ENCODE measurements at places on chromosomes 16 and 17.

DNA sequence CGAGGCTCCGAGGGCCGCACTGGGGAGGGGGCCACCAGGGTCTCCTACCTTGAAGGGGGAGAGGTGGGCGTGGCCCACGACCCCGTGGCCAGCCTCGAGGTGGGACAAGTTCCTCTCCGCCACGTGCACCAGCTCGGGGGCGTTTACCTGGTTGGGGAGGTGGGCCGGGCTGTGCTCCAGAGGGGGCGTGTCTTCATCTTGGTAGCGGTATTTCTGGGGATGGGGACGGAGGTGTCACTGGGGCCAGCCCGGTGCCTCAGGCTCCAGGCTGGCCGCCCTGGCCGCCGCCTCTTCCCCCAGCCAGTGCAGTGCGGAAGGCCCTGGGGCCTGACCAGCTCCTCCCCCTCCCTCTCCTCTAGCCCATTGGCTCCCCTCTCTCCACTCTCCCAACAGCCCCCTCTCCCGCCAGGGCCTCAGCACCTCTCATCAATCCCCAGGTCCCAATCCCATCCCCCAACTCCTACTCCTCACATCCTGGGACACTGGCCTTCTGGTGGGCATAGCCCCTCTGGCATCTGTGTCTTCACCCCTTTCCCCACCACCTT is 11.5 kb downstream of the DLG4 start:
- no peak for DNase-seq

- no peak for DNase-seq
Measured at GRCh38 chr17:61908292-61909037, 19.3 kb downstream of the INTS2 start.

DNA sequence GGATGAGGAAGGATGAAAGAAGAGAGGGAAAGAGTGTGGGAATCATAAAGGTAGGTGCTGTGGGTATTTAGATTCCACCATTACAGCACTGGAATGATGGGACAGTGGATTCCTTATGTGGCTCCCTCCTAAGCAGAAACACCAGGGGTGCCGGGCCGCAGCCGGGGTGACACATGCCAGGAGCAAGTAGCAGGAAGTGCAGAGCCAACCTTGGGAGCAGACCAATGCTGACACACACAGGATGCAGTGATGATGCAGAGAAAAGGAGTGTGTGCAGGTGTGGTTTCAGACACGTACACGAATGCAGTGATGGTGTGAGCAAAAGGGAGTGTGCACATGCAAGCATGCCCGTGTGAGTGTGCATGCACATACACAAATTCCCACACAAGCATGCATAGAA is 338.0 kb downstream of the SLC39A11 start:
- DNase-seq = no peak

DNA sequence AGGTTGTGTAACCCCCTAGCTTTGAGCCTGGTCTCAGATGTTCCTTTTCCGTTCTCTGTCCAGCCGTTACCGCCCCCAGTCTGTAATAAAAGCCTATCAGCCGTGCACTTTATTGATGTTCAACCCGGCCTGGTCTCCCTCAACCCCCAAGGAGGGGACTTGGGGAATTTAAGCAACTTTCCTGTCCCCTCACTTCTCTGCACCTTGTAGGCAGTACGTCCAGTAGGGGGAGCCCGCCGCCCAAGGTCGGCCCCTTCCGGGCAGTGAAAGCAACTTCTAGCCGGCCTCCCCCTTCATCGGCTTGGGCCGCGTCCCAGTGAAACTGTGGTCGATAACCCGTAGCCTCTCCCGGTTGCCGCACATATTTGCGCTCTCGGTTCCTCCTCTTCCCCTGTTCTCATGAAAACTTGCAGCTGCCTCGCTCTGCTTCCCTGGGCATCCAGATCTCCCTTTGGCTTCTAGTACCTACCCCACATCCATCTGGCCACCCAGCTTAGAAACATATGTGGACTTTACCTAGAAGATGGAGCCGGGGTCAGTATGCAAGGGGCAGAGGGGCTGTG is 7.9 kb downstream of the PNPO start:
- peak; percentile 53 for DNase-seq

- no peak for DNase-seq
Measured at GRCh38 chr16:23391381-23392222, 61.4 kb downstream of the COG7 start.

GRCh38 chr17:45852535-45853297 is 8.0 kb downstream of the SPPL2C start:
- DNase-seq = peak; percentile 77

DNA sequence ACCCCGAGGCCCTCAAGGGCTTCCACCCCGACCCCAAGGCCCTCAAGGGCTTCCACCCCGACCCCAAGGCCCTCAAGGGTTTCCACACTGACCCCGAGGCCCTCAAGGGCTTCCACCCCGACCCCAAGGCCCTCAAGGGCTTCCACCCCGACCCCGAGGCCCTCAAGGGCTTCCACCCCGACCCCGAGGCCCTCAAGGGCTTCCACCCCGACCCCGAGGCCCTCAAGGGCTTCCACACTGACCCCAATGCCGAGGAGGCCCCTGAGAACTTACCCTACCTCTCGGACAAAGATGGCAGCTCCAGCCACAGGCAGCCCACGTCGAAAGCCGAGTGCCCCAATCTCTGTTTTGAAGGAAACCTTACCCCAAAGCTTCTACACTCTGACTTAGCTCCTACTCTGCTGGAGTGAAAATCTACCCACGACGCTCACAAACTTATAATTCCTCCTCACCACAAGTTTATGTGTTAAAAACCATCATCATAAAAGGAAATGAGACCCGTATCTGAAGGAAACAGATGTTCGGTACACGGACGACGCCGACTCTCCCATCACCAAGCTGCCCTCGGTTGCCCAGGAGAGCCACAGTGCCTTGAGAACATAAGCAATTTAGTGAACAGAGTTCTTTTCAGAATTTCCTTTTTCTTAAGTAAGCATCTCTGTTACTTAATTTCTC is 61.2 kb upstream of the RPH3AL start:
- DNase-seq = no peak

GRCh38 chr16:9885467-9885866 is 296.8 kb downstream of the GRIN2A start:
- no peak for DNase-seq

- no peak for DNase-seq
Measured at GRCh38 chr17:39410279-39410678, 8.9 kb upstream of the FBXL20 start.

DNA sequence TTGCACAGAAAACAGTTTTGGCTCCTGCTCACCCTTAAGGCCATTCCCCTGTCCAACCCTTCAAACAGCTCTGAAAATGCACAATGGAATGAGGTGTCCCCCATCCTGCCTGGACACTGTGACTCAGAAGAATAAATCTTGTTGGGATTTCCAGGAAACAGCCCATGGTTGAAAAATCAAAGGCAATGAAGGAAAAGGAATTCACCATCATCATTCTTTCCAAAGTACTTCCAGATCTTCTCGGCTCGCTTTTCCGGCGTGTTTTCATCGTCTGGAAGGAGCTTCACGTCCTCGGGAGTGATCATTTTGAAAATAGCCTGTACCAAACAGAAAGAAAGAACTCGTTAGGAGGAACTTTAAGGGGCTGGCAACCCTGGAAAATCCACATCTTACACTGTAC is 4.3 kb downstream of the RCVRN start:
- DNase-seq = no peak

DNA sequence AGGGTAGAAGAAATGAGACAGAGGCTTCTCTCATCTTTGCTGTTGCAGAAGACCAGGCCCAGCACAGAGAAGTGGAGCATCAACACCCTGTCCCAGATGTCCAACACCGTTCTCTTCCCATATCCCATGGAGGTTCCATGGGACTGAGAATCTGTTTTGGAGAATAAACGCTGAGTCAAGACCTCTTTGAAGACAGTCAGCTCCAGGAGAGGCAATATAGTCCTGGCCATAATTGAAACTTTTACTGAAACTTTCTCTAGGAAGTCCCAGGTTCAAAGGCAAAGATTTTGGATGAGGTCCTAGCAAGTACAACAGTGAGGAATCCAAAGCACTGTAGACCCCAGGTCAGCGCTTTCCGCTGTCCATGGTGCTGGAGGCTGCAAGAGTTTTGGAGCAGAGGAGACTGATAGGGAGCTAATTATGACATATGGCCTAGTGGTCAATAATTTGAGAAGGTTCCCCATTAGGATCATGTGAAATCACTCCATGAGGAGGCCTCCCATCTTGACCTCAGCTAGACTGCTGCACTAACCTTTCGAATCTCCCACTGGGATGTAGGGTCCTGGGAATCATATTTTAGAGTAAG is 36.0 kb downstream of the OSBPL7 start:
- no peak for DNase-seq

DNA sequence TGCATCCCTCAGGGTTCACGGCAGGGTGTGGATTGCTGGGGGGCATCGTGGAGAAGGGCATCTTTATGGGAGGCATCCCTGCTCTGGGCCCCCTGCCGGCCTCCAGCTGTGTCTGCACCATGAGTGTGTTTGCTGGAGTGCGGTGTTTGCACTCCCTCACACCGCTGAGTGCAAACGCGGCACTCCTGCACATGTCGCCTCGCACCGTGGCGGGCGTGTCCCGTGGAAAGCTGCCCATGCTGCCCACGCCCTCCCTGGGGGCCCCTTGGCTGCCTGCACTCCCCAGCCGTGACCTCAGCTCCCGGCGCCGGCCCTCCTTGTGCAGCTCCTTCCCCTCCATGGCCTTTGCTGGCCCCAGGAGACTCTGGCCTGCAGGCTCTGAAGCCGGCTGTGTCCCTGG is 74.6 kb upstream of the ZNF750 start:
- DNase-seq = no peak

- no peak for DNase-seq
Measured at GRCh38 chr16:83785455-83785854, 22.3 kb upstream of the HSBP1 start.

DNA sequence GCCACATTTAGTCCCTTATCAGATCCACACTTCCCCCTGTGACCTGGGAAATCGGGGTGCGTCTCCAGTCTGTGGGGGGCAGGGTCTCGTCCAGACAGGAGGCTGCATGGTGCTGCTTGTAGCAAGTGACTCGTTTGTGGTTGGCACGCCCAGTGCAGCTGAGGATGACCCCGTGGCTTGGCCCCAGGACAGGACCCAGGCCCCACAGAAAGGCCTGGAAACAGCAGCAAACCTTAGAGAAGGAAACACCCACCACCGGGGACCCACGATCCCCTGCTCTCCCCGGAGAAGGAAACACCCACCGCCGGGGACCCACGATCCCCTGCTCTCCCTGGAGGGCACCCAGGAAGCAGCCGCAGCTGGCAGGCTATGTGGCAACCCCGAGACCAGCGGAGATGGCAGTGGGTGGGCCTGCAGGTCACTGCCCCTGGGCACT is 8.2 kb upstream of the C16orf95 start:
- no peak for DNase-seq

GRCh38 chr17:79629548-79630049 is 18.7 kb upstream of the RBFOX3 start:
- no peak for DNase-seq

GRCh38 chr16:89616623-89617022 is 3.2 kb downstream of the DPEP1 start:
- DNase-seq = no peak

- DNase-seq = no peak
Measured at GRCh38 chr17:76491271-76492122, 9.7 kb downstream of the RHBDF2 start.

DNA sequence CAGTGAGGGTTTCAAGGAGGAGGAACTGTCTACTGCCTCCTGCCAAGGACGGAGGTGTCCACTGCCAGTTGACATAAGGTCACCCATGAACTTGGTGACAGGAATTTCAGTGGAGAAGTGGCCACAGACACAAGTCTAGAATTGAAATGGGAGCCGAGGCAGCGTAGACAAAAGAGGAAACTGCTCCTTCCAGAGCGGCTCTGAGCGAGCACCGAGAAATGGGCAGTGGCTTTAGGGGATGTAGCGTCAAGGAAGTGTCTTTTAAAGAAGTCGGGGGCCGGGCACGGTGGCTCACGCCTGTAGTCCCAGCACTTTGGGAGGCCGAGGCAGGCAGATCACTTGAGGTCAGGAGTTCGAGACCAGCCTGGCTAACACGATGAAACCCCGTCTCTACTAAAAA is 3.1 kb upstream of the SERPINF1 start:
- no peak for DNase-seq

DNA sequence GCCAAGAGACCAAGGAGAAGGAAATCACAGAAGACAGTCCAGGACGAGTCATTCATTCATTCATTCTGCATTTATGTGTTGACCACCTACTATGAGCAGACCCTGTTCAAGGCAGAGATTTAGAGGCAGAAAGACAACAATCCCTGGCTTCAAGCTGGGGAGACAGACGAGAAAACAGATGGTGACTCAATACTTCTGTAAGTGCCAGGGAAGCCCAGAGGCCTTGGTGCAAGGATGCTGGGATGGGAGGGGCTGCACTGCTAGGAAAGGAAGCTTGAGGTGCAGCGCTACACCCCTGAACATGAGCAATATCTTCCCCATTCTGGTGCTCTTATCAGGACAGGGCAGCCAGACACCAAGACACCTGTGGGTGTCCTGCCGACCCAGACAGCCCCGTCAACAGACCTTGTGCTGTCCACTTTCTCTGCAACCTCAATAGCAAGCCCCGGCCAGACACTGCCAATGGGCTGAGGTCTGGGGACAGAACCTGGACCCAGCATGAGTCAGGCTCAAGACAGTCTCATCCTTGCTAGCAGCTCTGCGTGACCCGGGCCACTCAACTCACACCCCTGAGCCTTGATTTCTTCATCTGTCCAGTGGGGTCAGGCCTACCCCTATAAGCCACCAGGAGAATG is 163.5 kb downstream of the COPRS start:
- no peak for DNase-seq

DNA sequence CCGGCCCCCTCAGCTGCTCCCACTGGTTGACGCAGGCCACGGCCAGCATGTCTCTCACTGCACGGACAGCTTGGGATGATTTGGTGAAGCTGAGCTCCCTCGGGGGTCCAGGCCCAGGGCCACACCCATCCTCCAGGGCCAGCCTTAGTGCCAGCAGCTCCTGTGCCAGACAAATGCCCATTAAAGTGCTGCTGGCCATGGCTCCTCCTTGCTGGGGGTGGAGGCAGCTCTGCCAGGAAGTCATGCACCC is 2.5 kb downstream of the TRIM47 start:
- no peak for DNase-seq

- DNase-seq = no peak
Measured at GRCh38 chr17:59901604-59902003, 8.7 kb downstream of the RPS6KB1 start.

- no peak for DNase-seq
Measured at GRCh38 chr16:49494891-49495566, 121.4 kb downstream of the C16orf78 start.

DNA sequence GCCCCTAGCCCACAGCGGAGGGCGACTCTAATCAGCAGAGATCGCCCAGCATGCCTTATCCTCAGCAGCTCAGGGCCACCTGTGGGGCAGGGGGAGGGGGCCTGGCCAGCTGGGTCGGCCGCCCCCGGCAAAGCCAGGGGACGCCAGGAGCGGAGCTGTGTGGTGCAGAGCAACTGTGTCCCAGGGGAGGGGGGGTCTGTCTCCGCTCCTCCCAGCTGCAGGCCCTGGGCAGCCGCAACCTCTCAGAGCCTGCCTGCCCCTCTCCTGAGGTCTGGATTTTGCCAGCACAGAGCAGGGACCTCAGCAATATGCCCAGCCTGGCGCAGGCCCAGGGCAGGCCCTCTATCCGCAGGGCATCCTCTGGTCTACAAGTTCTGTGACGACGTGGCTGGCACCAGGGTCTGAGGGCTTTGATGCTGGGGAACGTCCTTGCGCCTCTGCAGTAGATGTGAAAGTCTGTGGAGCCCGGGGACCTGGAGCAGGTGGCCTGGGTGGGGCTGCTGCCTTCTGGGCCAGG is 36.5 kb upstream of the SLC38A10 start:
- no peak for DNase-seq

Data from NCI-H2171 (cell line).